ENCODE measurements at places on chromosomes 12 and 14. TPM values are rescaled to one million over a fixed set of nuclear protein-coding genes. Genes with fewer than 3 reads are reported as not detected.

DNA sequence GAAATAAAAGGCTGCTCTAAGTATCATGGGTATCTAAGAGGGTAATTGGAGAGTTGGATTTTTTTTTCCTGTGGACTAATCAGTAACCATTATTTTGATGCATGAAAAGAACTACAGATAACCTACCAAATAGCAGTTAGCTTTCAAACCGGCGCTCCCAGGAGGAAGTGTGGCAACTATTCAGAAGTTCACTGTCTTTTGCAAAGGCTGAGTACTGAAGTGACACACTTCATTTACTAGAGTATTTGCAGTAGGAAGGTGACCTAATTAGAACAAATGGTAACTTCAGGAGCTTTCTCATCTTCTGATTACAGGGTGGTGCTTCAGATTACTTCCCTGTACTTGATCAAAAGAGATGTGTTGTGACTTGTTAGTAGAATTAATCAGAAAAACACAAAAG is 87.7 kb downstream of the PELI2 start:
- H3K36me3 ChIP-seq, result no peaks in the 10 kb centered on the region
- no peaks in the 10 kb centered on the region for H3K4me1 ChIP-seq
- no peaks in the 10 kb centered on the region for H3K27me3 ChIP-seq
- no peak overlapping the region for H3K4me3 ChIP-seq
- H3K27ac ChIP-seq, result no peak overlapping the region
- no peak for DNase-seq

DNA sequence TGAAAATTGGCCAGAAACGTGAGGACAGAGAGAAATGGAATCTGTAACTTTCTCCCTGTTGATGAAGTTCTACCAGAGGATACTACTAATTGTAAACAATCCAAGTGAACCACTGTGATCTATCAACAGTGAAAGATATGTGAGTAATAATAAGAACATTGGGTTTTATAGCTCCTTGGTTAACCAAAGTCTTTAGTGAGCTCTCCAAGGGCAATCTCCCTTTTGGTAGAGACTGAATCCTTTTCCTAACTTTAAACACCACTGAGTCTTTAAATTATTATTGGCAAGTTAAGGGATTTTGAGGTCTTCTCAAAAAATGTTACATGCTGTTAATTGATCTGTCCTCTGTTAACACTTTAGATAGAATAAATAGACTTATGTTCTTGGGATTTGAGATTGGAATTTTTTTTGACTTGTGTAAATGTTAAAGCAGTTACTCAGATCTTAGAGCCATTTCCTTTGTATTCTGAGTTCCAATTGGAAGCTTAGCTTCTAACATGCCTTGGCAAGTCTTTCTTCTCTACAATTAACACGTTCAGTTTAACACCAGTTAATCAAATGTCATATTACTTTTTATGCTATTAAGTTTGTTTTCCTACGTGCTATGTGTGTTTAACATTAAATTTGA is 338.2 kb upstream of the DDHD1 start:
- no peak overlapping the region for H3K27ac ChIP-seq
- H3K36me3 ChIP-seq, result no peaks in the 10 kb centered on the region
- no peak for DNase-seq
- H3K4me1 ChIP-seq, result no peaks in the 10 kb centered on the region
- no peak overlapping the region for H3K4me3 ChIP-seq

- H3K27ac ChIP-seq, result no peak overlapping the region
- no peak for DNase-seq
- H3K36me3 ChIP-seq, result no peaks in the 10 kb centered on the region
- no peak overlapping the region for H3K4me3 ChIP-seq
- no peaks in the 10 kb centered on the region for H3K27me3 ChIP-seq
These were observed 72.1 kb downstream of the SPRING1 start for GRCh38 chr12:116665666-116666304.

The PPFIA2 gene
- total RNA-seq, result 19.5 TPM

DNA sequence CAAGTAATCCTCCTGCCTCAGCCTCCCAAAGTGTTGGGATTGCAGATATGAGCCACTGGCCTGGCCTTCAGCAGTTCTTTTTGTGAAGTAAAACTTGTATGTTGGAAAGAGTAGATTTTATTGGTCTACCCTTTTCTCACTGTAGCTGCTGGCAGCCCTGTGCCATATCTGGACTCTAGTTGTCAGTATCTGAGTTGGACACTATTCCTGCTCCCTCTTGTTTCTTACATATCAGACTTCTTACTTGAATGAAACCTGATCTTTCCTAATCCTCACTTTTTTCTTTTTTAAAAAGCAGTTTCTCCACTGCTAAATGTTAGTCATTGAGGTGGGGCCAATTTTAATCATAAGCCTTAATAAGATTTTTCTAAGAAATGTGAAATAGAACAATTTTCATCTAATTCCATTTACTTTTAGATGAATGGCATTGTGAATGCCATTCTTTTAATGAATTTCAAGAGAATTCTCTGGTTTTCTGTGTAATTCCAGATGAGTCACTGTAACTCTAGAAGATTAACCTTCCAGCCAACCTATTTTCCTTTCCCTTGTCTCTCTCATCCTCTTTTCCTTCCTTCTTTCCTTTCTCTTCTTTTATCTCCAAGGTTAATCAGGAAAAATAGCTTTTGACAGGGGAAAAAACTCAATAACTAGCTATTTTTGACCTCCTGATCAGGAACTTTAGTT is 88.7 kb downstream of the APAF1 start:
- H3K36me3 ChIP-seq, result no peaks in the 10 kb centered on the region
- no peaks in the 10 kb centered on the region for H3K4me1 ChIP-seq
- DNase-seq, result no peak
- no peak overlapping the region for H3K27ac ChIP-seq
- no peak overlapping the region for H3K4me3 ChIP-seq

DNA sequence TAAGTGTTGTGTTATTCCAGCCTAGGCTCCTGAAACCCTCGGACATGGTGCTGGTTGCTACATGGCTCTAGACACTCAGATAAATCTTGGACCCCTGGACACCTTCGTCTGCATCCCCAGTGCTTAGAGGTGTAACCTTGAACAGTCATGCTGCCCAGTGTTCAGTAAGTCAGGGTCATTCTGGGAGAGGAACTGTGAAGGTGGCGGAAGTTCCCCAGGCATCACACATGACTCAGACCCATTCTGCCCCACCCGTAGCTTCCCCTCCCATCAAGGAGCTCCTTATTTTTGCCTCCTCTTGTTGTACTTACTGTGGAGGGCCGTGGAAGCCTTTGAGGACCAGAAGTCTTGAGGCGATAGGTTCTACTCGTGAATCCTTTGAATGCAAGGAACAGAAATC is 18.1 kb upstream of the SSPN start:
- no peak overlapping the region for H3K4me3 ChIP-seq
- no peak overlapping the region for H3K27ac ChIP-seq
- H3K4me1 ChIP-seq, result no peaks in the 10 kb centered on the region

DNA sequence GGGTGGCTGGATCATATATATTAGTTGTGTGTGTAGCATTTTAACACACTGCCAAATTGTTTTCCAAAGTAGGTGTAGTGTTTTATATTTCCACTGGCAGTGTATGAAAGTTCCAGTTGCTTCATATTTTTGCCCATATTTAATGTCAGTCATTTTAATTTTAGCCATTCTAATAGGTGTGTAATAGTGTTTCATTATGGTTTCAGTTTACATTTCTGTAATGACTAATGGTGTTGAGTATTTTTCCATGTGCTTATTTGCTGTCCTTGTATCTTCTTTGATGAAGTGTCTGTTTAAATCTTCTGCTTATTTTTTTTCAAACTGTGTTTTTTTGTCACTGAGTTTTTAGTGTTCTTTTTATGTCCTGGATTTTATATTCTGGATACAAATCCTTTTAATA is 8.7 kb downstream of the TBC1D15 start:
- H3K4me3 ChIP-seq, result no peak overlapping the region
- H3K27ac ChIP-seq, result no peak overlapping the region
- H3K36me3 ChIP-seq, result no peaks in the 10 kb centered on the region
- no peaks in the 10 kb centered on the region for H3K4me1 ChIP-seq
- no peaks in the 10 kb centered on the region for H3K27me3 ChIP-seq

- DNase-seq, result no peak
- H3K4me3 ChIP-seq, result no peak overlapping the region
- no peaks in the 10 kb centered on the region for H3K4me1 ChIP-seq
- H3K27ac ChIP-seq, result no peak overlapping the region
- H3K27me3 ChIP-seq, result no peaks in the 10 kb centered on the region
- no peaks in the 10 kb centered on the region for H3K36me3 ChIP-seq
These were observed 13.5 kb downstream of the AMN1 start for GRCh38 chr12:31715283-31715825.

The KRT6A gene
- 0.90 TPM for total RNA-seq

DNA sequence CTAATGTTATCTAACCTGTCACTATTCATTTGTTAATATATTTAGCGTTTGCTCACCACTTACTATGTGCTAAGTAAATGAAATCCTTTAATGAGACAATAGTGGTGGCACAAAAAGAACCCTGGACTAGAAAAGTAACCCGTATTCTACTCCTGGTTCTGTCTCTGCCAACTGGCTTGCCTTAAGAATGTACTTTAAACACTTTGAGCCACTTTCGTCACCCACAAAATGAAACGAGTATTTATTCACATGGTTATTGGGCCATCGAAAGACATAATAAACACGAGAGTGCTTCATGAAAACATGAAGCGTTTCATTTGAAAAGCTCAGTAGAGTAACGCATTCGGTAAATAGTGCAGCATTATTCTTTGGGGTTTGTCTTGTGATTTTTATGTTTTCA is 254.7 kb downstream of the EGLN3 start:
- no peak overlapping the region for H3K27ac ChIP-seq
- no peaks in the 10 kb centered on the region for H3K36me3 ChIP-seq
- H3K27me3 ChIP-seq, result no peaks in the 10 kb centered on the region
- H3K4me3 ChIP-seq, result no peak overlapping the region

- H3K27ac ChIP-seq, result no peak overlapping the region
- no peak overlapping the region for H3K4me3 ChIP-seq
- H3K27me3 ChIP-seq, result no peaks in the 10 kb centered on the region
- no peaks in the 10 kb centered on the region for H3K36me3 ChIP-seq
- no peak for DNase-seq
- H3K4me1 ChIP-seq, result no peaks in the 10 kb centered on the region
These were observed 39.4 kb downstream of the MIPOL1 start for GRCh38 chr14:37237094-37237493.

The GLT8D2 gene
- 22.7 TPM for total RNA-seq

The MUCL1 gene
- total RNA-seq, result not detected

The ERGIC2 gene
- 91.3 TPM for total RNA-seq

GRCh38 chr12:130788515-130788914 is 50.5 kb downstream of the STX2 start:
- no peaks in the 10 kb centered on the region for H3K4me1 ChIP-seq
- no peaks in the 10 kb centered on the region for H3K27me3 ChIP-seq
- H3K27ac ChIP-seq, result no peak overlapping the region
- H3K36me3 ChIP-seq, result no peaks in the 10 kb centered on the region
- DNase-seq, result no peak
- no peak overlapping the region for H3K4me3 ChIP-seq

DNA sequence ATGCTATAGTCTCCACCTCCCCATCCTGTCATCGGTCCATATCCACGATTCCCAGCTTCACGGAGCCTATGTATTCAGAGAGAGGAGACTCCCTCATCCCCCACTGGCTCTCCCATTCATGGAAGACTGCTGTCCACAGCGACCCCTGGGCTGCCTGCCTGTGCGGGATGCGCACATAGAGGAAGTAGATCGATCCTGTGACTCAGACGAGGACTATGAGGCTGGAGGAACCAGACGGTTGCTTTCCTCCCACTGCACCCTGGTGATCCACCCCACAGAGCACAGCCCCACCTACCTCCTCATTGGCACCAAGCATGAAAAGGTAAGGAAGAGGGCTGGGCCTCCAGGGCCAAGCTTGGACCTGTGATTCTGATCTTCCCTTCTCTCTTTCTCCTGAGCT is 24.4 kb downstream of the PIGH start:
- no peaks in the 10 kb centered on the region for H3K27me3 ChIP-seq
- no peak overlapping the region for H3K27ac ChIP-seq
- no peaks in the 10 kb centered on the region for H3K4me1 ChIP-seq
- no peaks in the 10 kb centered on the region for H3K36me3 ChIP-seq
- DNase-seq, result no peak
- H3K4me3 ChIP-seq, result no peak overlapping the region

- DNase-seq, result no peak
- H3K36me3 ChIP-seq, result no peaks in the 10 kb centered on the region
- no peak overlapping the region for H3K27ac ChIP-seq
- no peaks in the 10 kb centered on the region for H3K4me1 ChIP-seq
- H3K4me3 ChIP-seq, result no peak overlapping the region
- no peaks in the 10 kb centered on the region for H3K27me3 ChIP-seq
These were observed 78.3 kb downstream of the DDX51 start for GRCh38 chr12:132065609-132066344.

DNA sequence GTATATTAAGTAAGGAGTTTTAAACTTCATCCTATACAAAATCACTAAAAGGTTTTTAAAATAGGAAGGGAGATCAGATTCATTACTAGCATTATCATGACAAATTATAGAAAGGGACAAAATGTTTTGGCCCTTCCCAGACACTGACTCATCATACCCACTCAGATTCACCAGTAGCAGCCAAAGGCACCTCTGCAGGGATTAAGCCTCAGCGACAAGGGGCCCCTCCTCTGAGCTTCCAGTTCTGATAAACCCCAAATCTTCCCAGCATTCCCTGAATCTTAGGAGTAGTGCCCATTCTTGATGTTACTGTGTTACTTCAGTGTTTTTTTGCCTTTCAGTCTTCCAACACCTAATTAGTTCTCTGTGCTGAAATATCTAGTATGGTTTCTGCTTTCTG is 14.5 kb downstream of the KRAS start:
- H3K27me3 ChIP-seq, result no peaks in the 10 kb centered on the region
- H3K4me1 ChIP-seq, result peaks cover 2% of the 10 kb centered on the region
- H3K4me3 ChIP-seq, result no peak overlapping the region
- no peak overlapping the region for H3K27ac ChIP-seq
- H3K36me3 ChIP-seq, result no peaks in the 10 kb centered on the region

DNA sequence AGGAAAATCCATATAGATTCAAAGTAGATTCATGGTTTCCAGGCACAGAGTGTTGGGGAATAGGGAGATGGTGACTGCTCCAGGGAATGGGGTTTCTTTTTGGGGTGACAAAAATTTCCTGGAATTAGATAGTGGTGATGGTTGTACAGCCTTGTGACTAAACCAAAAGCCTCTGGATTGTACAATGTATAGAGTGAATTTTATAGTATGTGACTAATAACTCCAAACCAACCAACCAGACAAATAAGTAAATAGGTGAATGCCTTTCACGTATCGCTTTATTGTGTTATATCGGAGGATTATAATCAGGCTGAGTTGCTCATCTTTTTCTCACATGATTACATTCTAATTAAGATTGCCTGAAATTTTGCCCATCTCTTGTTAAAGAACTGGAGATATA is 24.6 kb upstream of the PPFIBP1 start:
- no peak overlapping the region for H3K27ac ChIP-seq
- H3K4me3 ChIP-seq, result no peak overlapping the region
- no peaks in the 10 kb centered on the region for H3K27me3 ChIP-seq
- H3K36me3 ChIP-seq, result no peaks in the 10 kb centered on the region
- DNase-seq, result no peak
